ENCODE measurements at places on chromosomes 1 and 21.

DNA sequence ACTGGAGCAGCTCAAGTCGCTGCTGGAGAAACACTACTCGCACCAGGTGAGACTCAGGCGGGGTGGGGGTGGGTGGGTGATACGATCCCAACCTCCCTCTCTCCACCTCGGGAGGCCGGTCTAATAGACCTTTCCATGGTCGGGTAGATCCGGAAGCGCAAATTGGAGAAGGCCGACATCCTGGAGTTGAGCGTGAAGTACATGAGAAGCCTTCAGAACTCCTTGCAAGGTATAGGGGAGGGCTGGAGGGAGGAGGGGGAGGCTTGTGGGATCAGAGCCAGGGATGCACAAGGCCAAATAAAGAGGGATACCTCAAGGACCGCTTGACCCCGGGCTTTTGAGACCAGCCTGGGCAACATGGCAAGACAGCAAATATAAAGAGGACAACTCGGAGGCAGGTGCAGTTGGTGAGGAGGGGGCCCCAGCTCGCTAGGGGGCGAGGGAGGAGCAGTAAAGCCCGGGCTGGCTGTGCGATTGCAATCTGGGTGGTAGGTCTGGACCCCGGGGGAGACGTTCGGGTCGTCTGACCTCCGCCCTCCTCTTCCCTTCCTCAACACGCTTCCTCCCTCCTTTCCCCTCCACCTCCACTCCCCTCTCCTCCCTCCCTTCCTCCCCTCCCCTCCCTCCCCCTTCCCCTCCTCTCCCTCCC is 546 bp downstream of the HES3 start:
- no peak for DNase-seq

DNA sequence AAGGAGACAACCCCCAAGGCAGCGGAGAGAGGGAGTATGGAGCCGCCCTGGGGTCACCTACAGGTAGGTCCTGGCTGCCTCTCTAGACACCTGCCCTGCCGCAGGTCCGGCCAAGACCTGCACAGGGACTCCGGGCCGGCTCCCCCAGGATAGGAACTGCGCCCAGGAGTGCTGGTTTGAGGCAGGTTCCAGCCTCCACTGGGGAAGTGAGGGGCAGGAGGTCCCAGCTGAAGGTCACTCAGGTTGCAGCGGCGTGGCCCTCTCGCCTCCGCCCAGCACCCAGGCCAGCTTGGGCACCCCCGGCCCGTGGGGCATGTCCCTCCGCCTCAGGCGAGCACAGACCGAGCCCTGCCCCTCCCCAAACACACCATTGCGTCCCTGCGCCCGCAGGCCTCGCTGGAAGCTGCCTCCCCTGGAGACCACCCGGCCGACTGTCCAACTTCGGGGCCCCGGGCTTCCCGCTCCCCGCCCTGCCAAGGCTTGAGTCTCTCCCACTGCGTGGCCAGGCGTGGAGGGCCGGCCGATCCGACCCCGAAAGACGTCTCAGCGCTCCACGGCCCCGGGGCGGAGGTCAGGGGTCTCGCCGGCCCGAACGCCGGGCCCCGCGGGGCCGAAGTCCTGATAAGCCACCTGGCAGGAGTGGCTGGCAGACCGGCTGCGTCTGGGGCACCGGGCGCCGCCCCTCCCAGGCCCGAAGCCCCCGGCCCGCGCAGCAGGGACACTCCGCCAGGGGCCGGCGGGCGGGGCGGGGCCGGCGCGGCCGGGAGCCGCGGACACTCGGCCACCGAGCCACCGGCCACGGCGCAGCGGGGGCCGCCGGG is 1.4 kb upstream of the SKI start:
- peak; percentile 53 for DNase-seq

DNA sequence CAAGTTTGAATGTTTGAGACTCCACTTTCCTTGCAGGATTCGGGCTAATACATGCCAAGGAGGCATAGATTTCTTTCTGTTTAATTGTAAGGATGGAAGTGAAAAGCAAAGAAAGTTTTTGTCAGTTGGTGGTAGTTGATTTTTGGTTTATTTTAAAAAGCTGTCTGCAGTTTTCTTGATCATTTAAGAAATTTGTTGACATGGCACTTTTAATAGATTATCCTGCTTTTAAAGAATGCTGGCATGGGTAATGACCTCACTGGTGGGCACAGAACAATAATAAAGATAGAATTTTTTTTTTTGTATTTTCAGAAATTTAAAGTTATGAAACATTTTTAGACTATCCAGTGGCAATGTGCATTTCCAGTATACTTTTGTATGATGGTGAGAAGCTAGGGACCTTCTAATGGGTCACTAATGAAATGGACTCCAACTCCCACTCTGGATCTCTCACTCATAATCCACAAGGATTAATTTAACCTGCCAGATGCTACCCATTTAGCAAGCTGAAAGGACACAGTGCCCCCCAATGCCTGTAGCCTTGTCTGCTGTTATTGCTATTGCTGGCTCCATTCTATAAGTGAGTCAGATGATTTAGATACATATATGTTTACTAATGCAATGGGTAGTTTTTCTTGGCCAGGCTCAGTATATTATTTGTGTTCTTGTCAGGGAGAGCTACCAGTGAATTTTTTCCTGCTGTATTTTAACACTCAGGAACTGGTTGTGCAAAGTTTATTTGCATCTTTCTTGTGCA is 190.2 kb upstream of the SGIP1 start:
- DNase-seq, result no peak

DNA sequence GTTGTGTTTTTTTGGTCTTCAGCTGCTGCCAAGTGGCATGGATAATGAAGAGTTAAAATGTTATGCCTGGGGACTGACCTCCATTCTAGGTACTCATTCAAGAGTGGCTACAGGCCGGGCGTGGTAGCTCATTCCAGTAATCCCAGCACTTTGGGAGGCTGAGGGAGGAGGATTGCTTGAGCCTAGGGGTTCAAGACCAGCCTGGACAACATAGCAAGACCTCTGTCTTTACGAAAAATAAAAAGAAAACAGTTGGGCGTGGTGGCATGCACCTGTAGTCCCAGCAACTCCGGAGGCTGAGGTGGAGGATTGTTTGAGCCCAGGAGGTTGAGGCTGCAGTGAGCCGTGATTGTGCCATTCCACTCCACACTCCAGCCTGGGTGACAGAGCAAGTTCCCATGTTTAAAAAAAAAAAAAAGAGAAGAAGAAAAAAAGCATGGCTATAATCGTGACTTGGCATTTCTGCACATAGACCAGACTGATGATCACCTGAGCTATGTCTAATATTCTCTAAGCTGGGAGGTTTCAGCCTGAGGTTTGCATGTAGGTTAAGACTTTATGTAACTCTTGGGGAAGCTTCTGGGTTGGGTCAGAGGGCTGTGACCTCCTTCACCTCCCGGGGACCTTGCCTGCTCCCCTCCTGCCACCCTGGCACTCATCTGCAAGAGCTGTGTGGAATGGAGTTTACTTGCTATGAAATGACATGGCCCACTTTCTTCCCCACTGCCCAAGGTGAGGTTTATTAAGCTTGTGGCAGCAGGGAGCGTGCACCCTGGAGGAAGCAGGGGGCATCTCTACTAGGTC is 51.3 kb downstream of the DHRS3 start:
- no peak for DNase-seq

GRCh38 chr1:1014799-1015681 is 1.7 kb downstream of the ISG15 start:
- DNase-seq, result peak; percentile 61

- peak; percentile 78 for DNase-seq
These were observed at the start of gene ABCG1 for GRCh38 chr21:42218836-42219605. TSS of gene ABCG1 (plus strand) at chr21:42219140. CDS start at chr21:42219263, 123 bp downstream.

GRCh38 chr1:178846306-178846705 is 24.6 kb downstream of the ANGPTL1 start:
- no peak for DNase-seq

DNA sequence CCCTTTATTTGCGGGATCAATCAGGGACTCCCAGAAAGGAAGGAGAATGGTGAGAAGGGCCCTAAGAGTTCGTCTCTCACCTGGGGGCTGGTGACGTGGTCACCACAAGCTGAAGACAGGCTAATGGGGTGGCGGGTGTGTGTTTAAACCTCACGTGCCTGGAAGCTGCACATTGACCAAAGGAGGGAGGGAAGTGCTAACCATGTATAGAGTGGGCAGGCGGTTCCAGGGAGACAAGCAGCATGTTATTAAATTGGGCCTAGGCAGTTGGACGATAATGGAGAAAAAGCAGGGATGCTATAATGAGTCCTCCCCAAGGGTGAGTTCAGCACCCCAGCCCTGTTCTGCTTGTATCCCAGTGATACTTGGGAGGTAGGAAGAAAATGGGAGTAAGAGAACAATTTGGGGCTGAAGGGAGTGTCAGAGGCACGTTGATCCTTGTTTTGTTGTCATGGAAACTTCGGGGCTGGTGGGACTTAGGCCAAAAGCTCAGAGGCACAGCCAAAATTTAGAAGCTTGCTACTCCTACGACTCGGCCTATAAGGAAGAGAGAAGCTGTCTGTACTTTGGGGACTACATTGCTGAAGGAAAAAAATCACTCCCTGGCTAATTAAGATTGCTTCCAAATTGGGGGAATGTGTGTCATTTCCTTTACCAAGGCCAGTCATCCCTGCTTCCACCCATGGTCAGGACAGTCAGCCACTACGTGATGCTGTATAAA is 33.2 kb upstream of the EPHA8 start:
- no peak for DNase-seq

GRCh38 chr1:204316164-204316563 is 43.6 kb downstream of the PLEKHA6 start:
- DNase-seq, result no peak

GRCh38 chr1:66294707-66295370 is 239.1 kb upstream of the SGIP1 start:
- DNase-seq, result no peak

DNA sequence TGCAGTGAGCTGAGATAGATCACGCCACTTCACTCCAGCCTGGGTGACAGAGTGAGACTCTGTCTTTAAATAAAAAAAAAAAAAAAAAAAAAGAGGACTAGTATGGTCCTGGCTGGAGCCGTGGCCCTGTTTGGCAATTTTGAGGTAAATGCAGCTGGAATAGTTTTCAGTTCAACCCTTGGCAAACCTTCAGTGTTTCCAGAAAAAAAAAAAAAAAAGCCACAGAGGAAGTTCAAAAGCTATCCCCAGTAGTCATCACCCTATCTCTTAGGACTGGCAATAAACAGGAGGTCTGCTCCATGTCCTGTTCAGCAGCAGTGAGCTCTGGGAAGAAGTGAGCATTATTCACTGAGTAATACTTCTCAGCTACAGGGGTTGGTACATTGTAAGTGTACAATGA is 56.8 kb upstream of the ERRFI1 start:
- DNase-seq, result no peak

DNA sequence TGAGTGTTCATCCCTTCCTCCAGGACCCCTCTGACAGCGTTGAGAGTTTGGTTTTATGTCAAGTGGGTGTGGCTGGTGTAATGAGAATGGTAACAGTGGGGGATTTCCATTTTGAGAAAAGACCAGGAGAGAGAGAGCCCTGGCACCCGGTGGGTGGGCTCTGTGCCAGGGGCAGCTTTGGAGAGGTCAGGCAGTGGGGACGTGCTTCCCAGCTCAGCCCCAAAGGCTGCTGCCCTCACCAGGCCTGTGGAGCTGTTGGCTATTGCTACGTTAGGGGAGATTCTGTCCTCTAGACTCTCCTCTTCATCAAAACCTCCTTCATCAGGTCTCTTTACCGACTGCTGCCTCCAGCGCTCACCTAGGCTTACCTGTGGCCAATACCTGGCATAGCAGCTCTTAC is 176.3 kb downstream of the PTPRU start:
- no peak for DNase-seq

GRCh38 chr1:236396665-236397043 is 2.6 kb downstream of the EDARADD start:
- no peak for DNase-seq

DNA sequence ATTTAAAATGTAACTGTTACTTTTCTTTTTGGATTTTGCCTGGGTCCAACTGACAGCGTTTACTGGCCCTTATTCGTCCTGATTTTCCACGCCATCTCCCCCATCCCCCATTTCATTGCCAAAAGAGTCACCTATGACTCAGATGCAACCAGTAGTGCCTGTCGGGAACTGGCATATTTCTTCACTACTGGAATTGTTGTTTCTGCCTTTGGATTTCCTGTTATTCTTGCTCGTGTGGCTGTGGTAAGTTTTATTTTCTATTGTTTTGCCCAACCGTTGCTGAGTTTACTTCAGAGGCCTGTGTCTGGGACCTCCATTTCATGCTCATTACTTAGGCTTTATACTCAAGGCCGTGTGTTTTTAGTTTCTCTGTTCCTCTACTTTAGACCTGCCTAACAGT is 9.3 kb downstream of the LEPR start:
- DNase-seq, result no peak

GRCh38 chr1:222546548-222547259 is 1.2 kb downstream of the HHIPL2 start:
- no peak for DNase-seq

DNA sequence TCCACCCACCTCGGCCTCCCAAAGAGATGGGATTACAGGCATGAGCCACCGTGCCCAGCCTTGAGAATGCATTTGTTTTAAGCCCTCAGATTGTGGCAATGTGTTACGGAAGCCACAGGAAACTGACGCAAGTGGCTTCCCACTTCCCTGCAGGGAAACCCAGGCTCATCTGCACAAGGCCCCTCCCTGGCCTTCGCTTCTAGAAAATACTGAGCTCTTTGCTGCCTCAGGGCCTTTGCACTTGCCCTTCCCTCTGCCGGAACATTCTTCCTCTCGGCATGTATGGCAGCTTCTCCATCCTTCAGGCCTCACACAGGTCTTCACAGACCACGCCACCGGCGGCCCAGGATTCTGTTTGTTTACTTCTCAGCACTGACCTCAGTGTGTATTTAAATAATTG is 137.0 kb upstream of the TMEM51 start:
- DNase-seq, result no peak

GRCh38 chr1:183126000-183126366 is 60.1 kb upstream of the LAMC2 start:
- no peak for DNase-seq

- DNase-seq, result no peak
These were observed 5.3 kb downstream of the RXFP4 start for GRCh38 chr1:155946633-155947219.

- DNase-seq, result peak; percentile 32
These were observed 459 bp downstream of the CAPZB start for GRCh38 chr1:19484798-19485361.

DNA sequence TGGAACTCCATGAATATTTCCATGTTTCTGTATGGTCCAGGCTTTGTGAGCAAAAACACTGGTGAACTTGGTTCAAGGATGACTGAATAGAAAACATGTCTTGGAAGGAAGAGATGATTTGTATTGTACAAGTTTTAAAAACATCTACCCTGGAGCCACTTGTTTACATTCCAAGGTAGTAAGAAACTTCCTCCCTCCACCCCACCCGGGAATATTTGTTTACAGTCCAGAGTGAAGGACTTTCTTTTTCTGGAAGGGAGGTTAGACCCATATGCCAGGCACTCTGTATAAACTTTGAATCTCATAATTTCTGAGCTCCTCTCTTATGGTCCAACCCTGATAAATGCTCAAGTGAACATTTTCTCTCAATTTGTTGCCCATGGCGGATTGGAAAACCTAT is 323.3 kb upstream of the LYPLAL1 start:
- no peak for DNase-seq

All from WTC11 (cell line).